T-cell (primary cell): ENCODE measurements at places on chromosomes 4 and X. TPM values are rescaled to one million over a fixed set of nuclear protein-coding genes. Genes with fewer than 3 reads are reported as not detected.

- peaks cover 3% of the 10 kb centered on the region for H3K4me1 ChIP-seq
- DNase-seq: no peak
- no peak overlapping the region for H3K4me3 ChIP-seq
Measured at GRCh38 chr4:100076753-100077152, 113.5 kb downstream of the DDIT4L start.

GRCh38 chr4:181971411-181971810 is 271.8 kb upstream of the TENM3 start:
- H3K4me1 ChIP-seq: no peaks in the 10 kb centered on the region
- no peaks in the 10 kb centered on the region for H3K36me3 ChIP-seq
- DNase-seq: no peak
- H3K27ac ChIP-seq: no peak overlapping the region
- H3K4me3 ChIP-seq: no peak overlapping the region
- H3K27me3 ChIP-seq: no peaks in the 10 kb centered on the region

Gene ZFP92
- 1.4 TPM for total RNA-seq

- DNase-seq: no peak
- H3K27ac ChIP-seq: no peak overlapping the region
- H3K27me3 ChIP-seq: peaks cover 14% of the 10 kb centered on the region
- no peaks in the 10 kb centered on the region for H3K4me1 ChIP-seq
- H3K36me3 ChIP-seq: no peaks in the 10 kb centered on the region
Measured at GRCh38 chrX:633043-633984, 2.7 kb downstream of the SHOX start.

DNA sequence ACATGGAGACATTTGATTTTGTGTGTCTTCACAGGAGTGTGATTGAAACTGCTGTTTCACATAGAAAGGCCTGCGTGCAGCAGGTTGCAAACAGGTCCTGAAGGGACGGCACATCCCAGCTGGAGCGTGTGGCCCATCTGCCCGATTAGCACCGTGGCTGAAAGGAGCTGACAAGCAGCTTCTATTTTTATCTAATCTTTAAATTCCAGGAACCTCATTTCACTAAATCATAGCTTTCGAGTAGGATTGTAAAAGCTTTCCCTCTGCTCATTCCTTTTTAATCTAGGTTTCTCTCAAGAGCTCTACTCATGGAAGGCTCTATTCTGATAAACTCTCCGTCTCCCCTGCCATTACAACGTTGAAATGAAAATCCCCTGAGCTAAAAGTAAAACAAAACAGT is 106.8 kb downstream of the FSTL5 start:
- no peaks in the 10 kb centered on the region for H3K27me3 ChIP-seq
- no peaks in the 10 kb centered on the region for H3K4me1 ChIP-seq
- no peak for DNase-seq

Gene NRK
- not detected for total RNA-seq

DNA sequence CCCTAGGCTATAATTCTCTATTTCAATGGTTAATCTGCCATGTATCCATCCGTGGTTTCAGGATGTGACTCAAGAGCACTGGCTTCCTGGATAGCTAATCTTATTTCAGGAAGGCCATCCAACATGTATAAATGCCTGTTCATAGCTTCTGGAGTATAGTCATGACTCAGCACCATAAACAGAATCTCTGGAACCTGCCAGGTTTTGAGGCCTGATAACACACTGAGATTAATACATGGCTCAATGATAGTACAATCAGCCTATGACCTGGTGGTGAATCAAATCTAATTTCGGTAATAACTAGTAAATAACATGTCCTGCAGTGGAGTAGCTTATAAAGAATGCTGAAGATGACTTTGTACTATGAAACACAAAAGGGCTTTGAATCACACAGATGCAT is 5.7 kb upstream of the IL13RA2 start:
- H3K4me1 ChIP-seq: no peaks in the 10 kb centered on the region
- no peak for DNase-seq
- H3K4me3 ChIP-seq: no peak overlapping the region
- H3K36me3 ChIP-seq: no peaks in the 10 kb centered on the region
- H3K27ac ChIP-seq: no peak overlapping the region

Gene CHIC1
- total RNA-seq: 14.9 TPM

- H3K27ac ChIP-seq: no peak overlapping the region
- DNase-seq: no peak
- peaks cover 66% of the 10 kb centered on the region for H3K36me3 ChIP-seq
- H3K27me3 ChIP-seq: no peaks in the 10 kb centered on the region
- H3K4me3 ChIP-seq: no peak overlapping the region
Measured at GRCh38 chrX:118631586-118631985, 95.8 kb upstream of the IL13RA1 start.

Gene GAGE13
- not detected for total RNA-seq

Gene DGAT2L6
- not detected for total RNA-seq

DNA sequence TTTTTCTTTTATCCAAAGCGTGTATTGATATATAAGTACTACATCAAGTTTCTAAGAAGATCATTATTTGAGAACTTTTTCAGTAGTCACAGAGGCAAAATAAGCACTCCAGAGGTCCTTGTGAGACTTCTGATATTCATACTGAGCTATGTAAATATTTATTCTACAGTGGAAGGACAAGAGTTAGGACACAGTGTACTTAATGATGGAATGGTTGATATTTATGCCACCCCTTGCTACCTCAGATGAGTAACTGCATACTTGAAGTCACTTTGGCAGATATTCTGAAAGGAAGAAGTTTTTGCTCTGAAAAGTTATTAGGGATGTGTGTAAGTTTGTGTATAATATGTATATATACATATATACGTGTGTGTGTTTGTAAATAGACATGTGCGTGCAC is 30.3 kb downstream of the MAGEA1 start:
- H3K4me3 ChIP-seq: no peak overlapping the region
- no peak overlapping the region for H3K27ac ChIP-seq
- DNase-seq: no peak
- no peaks in the 10 kb centered on the region for H3K36me3 ChIP-seq

Gene STATH
- not detected for total RNA-seq

Gene CPZ
- total RNA-seq: not detected

Gene KCND1
- total RNA-seq: 2.6 TPM

Gene AADAT
- total RNA-seq: not detected

DNA sequence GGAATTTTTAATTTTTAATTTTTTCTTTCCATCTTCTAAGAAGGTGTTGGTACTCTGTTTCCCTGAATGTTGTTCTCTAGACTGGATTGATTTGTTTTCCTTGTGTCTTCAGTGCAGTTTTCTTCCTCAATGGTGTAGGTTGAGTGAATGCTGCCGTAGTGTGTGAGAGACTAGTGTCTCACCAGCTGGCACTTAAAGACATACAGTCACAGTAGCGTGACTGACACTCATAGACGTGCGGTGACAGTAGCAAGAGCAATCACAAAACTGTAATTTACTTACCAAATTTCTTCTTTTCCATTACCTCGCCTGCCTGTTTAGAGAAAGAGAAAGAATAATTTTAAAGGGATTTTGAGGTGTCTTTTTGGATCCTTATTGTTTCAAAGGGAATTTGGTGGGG is 21.4 kb upstream of the PGM2 start:
- no peak overlapping the region for H3K27ac ChIP-seq
- no peaks in the 10 kb centered on the region for H3K27me3 ChIP-seq
- H3K4me3 ChIP-seq: no peak overlapping the region
- DNase-seq: no peak
- no peaks in the 10 kb centered on the region for H3K36me3 ChIP-seq
- H3K4me1 ChIP-seq: no peaks in the 10 kb centered on the region

DNA sequence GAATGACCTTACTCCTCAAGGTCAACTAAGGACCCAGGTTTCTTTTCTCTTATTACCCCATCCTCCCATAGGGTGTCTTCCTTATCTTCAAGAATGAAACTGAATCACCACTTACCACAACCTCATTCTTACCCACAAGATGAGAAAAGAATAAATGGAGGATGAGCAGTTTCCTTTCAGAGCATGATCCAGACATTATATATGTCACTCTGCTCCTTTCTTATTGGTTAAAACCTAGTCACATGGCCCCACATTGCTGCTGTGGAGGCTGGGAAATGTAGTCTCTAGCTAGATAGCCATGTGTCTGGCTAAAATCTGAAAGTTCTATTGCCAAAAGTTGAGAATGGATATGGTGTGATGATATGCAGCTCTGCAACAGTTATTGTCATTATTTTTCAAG is 62.4 kb upstream of the RAI2 start:
- H3K4me1 ChIP-seq: no peaks in the 10 kb centered on the region
- no peak overlapping the region for H3K4me3 ChIP-seq
- DNase-seq: no peak
- no peaks in the 10 kb centered on the region for H3K36me3 ChIP-seq
- H3K27me3 ChIP-seq: no peaks in the 10 kb centered on the region

Gene GK
- total RNA-seq: 5.5 TPM

GRCh38 chrX:11665168-11666111 is at the start of gene ARHGAP6:
Gene ARHGAP6, minus strand, starts transcription at chrX:11665920. Its CDS starts 1,092 bp downstream, at chrX:11664828.
- H3K36me3 ChIP-seq: no peaks in the 10 kb centered on the region
- H3K27me3 ChIP-seq: no peaks in the 10 kb centered on the region
- no peak within 1 kb of the TSS for H3K4me3 ChIP-seq
- no peaks in the 10 kb centered on the region for H3K4me1 ChIP-seq
- DNase-seq: no peak

- no peaks in the 10 kb centered on the region for H3K27me3 ChIP-seq
- H3K36me3 ChIP-seq: no peaks in the 10 kb centered on the region
- no peak overlapping the region for H3K27ac ChIP-seq
- H3K4me3 ChIP-seq: no peak overlapping the region
- no peaks in the 10 kb centered on the region for H3K4me1 ChIP-seq
Measured at GRCh38 chr4:136935305-136935704, 597.0 kb downstream of the PCDH18 start.

GRCh38 chr4:33086331-33086925 is 2366.3 kb downstream of the PCDH7 start:
- H3K36me3 ChIP-seq: no peaks in the 10 kb centered on the region
- no peaks in the 10 kb centered on the region for H3K27me3 ChIP-seq
- no peaks in the 10 kb centered on the region for H3K4me1 ChIP-seq
- no peak overlapping the region for H3K27ac ChIP-seq

Gene GRID2
- 0.18 TPM for total RNA-seq

DNA sequence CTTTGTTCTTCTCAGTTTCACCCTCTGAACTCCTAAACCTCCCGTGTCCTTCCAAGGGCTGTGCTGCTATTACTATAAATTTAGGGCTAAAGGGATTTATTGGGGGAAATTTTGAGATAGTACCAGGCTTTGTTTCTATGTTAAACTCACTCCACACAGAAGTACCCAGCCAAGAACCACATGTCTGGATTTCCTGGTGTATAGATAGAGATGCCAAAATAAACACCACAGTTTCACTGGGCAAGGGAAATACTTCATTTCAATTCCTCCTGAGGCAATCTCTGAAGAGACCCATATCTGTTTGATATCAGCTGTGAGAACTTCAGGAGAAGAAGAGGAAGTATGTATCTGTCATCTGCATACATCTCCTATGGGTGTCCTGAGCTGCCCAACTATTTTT is 21.7 kb upstream of the CLNK start:
- no peak overlapping the region for H3K27ac ChIP-seq
- H3K27me3 ChIP-seq: no peaks in the 10 kb centered on the region
- H3K4me1 ChIP-seq: no peaks in the 10 kb centered on the region
- no peak overlapping the region for H3K4me3 ChIP-seq
- no peaks in the 10 kb centered on the region for H3K36me3 ChIP-seq
- DNase-seq: no peak

Gene CFI
- 0.92 TPM for total RNA-seq

DNA sequence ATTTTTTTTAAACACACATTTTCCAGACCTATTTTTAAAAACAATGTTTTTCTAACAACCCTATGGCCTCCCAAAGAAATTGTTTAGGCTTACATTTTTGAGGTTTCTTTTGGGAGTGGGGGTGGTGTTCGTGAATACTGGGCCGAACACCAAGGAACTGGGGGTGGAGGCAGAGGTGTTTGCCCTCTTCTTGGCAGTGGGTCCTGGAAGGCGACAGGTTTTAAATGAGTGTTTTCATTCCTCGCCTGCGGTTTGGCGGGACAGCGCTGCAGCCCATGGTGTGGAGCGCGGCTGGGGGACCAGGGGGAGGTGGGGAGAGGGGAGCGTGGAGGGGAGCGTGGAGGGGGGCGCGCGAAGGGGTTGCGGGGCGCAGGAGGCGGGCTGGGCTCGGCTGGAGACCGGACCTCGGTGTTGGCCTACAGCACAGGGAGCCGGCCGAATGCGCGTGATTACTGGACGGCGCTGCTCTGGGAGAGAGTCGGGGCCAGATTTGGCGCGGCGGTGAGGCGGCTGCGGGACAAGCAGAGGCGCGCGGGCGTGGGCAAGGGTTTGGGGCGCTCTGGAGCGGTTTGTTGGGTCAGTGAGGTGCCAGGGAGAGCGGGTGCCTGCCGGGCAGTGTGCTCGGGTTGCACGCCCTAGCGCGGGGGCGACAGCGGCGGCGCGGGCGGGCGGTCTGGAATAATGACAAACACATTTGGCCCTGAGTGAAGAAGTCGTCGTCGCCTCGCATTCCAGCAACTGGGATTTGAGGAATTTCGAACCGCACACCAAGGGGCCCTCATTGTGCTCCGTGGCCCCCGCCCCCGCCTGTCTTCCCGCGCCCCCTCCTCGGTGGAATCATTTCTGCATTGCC is 764 bp downstream of the PDGFRA start:
- peaks cover 26% of the 10 kb centered on the region for H3K27me3 ChIP-seq
- H3K36me3 ChIP-seq: no peaks in the 10 kb centered on the region
- peaks cover 68% of the 10 kb centered on the region for H3K4me1 ChIP-seq
- no peak overlapping the region for H3K27ac ChIP-seq
- no peak overlapping the region for H3K4me3 ChIP-seq
- DNase-seq: no peak

DNA sequence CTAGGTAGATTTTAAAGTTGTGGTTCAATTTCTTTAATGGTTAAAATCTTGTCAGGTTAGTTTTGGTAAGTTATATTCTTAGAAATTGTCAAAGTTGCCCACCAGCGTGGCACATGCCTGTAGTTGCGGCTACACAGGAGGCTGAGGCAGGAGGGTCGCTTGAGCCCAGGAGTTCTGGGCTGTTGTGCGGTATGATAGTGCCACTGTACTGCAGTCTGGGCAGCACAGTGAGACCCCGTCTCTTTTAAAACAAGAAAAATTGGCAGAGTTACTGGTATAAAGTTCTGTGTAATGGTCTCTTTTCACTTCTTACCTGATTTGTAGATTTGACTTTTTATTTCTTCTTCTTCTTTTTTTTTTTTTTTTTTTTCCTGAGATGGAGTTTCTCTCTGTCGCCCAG is 64.4 kb downstream of the FAM193A start:
- no peaks in the 10 kb centered on the region for H3K4me1 ChIP-seq
- no peak overlapping the region for H3K4me3 ChIP-seq
- no peak for DNase-seq
- H3K27me3 ChIP-seq: no peaks in the 10 kb centered on the region
- H3K27ac ChIP-seq: no peak overlapping the region
